Right ventricle myocardium inferior (tissue), 1 donor: ENCODE measurements at places on chromosomes 6 and 20. TPM values are rescaled to one million over a fixed set of nuclear protein-coding genes. Genes with fewer than 3 reads are reported as not detected.

The RAET1G gene
- 0.22 TPM for total RNA-seq

GRCh38 chr6:108872575-108872974 lies 24.4 kb downstream of the ARMC2 start:
- no peak for DNase-seq

The MTCH1 gene
- 220 TPM for total RNA-seq

The CD93 gene
- total RNA-seq: 43.5 TPM

The EPHA7 gene
- 1.3 TPM for total RNA-seq

DNA sequence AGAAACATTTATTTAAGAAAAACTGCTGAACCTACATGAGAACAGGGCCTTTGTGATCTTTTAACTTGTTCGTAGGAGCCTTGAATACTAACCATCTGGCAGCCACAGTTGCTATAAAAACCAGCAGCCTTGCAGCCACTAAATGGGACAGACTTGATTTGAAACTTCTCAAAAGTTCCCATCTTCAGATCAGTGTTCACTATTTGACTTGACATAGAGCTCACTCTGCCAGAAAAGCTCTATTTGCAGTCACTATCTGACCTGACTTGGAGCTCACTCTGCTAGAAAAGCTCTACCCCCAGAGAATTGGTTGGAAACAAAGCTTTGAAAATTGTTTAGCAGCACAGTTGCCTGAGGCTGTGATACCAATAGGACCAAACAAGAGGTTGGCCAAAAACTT lies 119.3 kb upstream of the F13A1 start:
- no peak for DNase-seq

The SIRPA gene
- 20.9 TPM for total RNA-seq

DNA sequence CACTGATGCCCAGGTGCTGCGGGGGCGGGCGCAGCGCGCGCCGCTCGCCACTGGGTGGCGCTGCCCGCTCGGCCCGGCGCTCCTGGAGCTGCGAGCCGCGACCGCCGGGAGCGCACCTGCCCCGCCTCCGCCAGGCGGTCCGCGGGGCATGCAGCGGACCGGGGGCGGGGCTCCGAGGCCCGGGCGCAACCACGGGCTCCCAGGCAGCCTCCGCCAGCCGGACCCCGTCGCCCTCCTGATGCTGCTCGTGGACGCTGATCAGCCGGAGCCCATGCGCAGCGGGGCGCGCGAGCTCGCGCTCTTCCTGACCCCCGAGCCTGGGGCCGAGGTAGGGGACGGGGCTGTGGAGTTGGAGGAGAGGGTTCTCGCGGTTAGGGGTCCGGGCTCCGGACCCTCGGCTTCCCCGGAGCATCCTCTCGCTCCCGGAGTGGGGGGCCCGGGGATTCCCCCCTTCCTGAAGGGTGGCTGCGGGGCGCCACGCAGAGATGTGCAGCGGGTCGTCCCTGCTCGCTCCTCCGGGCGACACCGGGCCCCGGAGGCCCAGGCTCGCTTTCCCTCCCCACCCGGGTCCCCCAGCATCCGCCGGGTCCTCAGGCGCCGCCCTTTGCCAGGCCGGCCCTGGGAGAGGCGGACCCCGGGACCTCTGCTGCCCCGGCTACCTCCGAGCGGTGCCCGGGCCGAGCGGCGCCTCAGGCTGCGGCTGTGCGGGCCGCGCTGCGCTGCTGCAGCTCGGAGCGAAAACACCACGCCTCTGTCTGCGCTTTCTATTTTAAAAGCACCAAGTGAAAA lies at the start of gene BCAS4:
BCAS4 (plus strand) TSS at position 216 of the 789 bp plus-strand sequence; CDS start at position 239, 23 bp downstream.
- peak; percentile 79 for DNase-seq

DNA sequence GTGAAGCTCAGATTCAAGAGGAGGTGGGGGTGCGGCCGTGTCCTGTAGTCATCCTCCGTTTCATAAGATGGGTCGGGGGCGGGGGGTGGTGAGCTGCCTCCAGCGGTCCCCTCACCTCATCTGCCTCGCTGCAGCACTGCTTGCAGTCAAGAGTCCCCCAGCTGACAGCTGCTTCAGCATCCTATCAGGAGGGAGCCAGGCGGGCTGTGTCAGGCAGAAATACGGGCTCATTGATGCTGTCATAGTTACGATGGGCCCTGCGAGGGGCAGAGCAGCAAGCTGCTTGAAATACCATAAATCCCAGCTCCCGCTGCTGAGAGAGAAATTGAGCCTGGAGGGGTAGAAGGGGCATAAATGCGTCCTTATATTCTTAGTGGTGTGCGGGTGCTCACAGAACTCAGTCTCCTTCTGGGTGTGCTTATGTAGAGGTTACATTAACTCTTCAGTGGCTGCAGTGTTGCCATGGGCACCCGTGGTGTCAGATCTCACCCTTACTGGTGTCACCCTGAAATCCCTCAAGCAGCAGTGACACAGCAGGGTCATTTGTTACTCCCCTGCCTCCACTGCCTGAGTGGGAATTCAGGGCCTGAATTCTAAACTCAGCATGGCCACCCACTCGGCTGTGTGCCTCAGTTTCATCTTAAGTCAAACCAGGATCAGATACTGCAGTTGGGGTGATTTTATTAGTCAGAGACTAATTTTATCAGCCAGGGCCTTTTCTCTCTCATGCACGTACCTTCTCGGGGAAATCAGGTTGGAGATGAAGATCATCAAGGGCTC lies 21.8 kb downstream of the CCDC167 start:
- no peak for DNase-seq
